Activated CD8-positive, alpha-beta memory T cell treated with anti-CD3 and anti-CD28 coated beads, Interleukin-2, amount 10 ng/mL, durations not matched to agents 7 days and 5 days (primary cell): ENCODE measurements at places on chromosomes 4 and X. TPM values are rescaled to one million over a fixed set of nuclear protein-coding genes. Genes with fewer than 3 reads are reported as not detected.

Gene ATOH1
- not detected for total RNA-seq

DNA sequence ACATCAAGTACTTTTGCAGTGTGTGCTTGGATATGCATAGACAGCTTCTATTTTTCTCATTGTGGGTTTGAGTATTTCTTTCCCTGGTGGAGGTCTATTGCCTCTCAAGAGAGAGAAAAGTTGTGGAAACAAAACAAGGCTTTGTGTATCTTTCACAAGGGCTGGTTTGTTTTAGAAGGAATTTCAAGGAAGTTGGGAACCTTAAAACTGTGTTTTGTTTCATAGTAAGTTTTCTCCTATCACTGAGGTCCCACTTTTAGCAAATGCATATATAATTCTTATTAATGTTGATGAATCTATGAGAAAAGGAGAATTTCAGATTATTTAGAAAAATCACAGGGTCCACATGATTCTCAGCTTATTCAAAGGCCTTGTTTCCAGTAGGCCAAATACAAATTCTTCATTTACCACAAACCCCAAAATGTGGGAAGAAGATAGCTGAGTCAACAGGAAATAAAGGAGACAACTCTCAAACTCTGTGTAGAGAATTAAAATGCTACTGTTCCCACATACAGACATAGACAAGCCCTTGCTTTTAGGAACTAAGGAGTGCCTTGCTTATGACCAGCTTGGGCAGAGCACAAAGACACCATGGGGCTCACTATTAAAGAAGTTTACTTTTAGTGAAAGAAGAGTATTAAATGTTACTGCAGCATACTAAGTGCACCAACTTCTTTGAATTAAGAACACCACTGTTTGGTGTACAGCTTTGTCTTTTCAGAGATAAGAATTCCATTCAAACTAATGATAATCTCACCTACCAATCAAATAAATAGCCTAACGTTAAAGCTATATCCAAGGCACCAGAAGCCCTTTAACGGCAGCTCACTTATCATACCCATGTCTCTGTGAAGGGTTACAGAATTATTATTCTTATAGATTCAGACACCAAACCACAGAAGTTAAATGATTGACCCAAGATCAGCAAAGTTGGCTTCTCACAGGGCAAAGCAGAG is 177.4 kb upstream of the LEF1 start:
- no peak for DNase-seq

DNA sequence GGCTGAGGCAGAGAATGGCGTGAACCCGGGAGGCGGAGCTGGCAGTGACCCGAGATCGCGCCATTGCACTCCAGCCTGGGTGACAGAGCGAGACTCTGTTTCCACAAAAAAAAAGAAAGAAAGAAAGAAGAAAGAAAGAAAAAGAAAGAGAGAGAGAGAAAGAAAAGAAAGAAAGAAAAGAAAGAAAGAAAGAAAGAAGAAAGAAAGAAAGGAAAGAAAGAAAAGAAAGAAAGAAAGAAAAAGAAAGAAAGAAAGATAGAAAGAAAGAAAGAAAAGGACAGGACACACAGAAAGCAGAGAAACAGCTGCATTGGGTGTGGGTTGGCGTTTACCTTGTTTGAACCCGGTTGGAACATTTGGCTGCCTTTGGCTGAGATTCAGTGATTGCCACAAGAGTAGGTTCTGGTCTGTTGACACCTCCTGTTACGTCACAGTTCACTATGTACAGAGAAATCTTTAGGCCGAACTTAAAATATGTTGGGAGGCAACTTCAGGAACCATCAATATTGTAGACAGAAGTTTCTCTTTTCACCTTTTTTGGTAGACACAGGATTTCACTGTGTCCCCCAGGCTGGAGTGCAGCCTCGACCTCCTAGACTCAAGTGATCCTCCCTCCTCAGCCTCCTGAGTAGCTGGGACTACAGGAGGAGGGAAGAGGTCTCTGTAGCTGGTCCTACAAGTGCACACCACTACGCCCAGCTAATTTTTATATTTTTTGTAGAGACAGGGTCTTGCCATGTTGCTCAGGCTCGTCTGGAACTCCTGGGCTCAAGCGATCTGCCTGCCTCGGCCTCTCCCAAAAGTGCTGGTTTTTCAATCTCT is 16.3 kb upstream of the PLCXD1 start:
- DNase-seq = peak; percentile 27

- no peak for DNase-seq
These were observed 7.6 kb downstream of the NEUROG2 start for GRCh38 chr4:112508356-112508755.

DNA sequence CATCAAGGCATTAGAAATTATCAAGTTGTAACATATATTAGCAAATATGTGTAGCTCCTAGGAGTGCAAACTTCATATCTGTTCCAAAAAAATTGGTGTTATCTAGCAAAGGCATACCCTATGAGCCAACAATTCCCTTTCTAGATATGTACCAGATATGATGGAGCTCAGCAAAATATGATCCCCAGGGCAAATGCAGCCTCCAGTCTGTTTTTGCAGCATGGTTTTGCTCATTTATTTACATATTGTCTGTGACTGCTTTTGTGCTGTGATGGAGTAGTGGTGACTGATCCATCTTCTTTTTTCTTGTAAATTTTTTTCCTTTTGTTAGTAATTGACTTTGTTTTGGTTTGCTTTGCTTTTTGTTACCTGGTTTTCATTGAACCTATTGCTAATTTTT is 41.0 kb downstream of the CEP135 start:
- DNase-seq = no peak

Gene OCIAD2
- 54.6 TPM for total RNA-seq

GRCh38 chrX:7828594-7828993 is 14.4 kb upstream of the VCX start:
- no peak for DNase-seq

DNA sequence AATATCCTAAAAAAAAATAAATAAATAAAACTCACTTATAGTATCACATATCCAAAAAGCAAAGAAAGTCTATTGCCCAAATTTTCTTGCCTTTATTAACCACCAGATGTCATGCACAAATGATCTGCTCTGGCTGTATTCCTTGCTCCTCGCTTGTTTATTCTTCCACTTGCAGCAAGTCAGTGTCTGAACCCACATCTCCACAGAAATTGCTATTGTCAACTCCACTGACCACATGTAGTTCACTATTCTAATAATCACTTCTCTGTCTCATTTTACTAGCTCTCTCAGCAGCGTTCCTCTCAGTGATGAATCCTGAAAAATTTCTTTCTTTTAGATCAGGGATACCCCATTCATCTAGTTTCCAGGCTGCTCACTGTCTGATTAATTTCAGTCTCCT is 29.3 kb upstream of the CXXC4 start:
- no peak for DNase-seq

Gene GYG2
- not detected for total RNA-seq

GRCh38 chr4:81350040-81350439 is 121.7 kb downstream of the RASGEF1B start:
- DNase-seq = no peak
